ENCODE measurements at places on chromosomes 5 and 9. TPM values are rescaled to one million over a fixed set of nuclear protein-coding genes. Genes with fewer than 3 reads are reported as not detected.

The NR5A1 gene
- polyA plus RNA-seq = 0.34 TPM

The CTSV gene
- 27.4 TPM for polyA plus RNA-seq

The KIF24 gene
- polyA plus RNA-seq = 7.1 TPM

The GZMA gene
- polyA plus RNA-seq = 0.31 TPM

The WDR38 gene
- polyA plus RNA-seq = 0.41 TPM

DNA sequence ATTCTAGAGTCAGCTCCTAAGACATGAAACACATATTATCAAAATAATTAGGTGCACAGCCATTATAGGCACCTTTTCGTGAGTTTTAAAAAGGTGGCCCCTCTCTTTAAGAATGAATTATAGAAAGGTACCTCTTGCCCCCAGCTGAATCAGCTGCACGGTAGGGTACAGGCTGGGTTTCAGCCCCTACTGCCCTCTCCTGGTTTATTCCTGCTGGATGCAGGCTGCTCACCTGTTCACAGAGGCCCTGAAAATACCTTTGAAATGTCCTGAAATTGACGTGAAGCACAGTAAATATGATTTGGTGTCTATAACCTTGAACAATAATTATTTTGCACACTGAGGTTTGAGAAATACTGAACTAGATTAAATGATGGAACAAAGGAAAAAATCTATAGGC is 504.8 kb upstream of the SGCD start:
- DNase-seq = no peak

GRCh38 chr9:88983865-88984542 is 7.3 kb upstream of the S1PR3 start:
- DNase-seq = no peak
